Head of caudate nucleus (tissue), 42 donors: ENCODE measurements at places on chromosomes 16 and 17.
A peak's percentile ranks its signal among the peaks of the same experiment; 100 is the strongest.

DNA sequence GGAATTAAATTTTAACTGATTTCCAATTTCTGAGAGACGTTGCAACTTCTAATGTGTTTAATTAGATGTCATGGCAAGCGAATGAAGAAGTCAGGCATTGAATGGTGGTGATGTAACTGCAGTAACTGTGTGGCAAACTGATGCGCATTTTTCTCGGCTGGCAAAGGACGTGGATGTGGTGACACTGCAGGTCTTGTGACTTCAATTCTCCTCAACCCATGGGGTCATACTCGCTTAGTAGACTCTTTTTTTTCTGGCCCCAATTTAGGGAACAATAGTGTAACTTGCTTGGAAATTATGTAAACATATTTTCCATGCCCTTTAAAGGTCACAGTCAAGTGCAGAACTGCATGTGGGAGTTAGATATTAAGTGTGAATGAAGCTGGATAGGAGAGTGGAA is 1.9 kb upstream of the FAM20A start:
- no peak for DNase-seq

GRCh38 chr16:56057151-56057550 is 134.1 kb upstream of the GNAO1 start:
- no peak for DNase-seq

- no peak for DNase-seq
Observed at GRCh38 chr16:88434353-88434690, 18.8 kb upstream of the ZFPM1 start.

DNA sequence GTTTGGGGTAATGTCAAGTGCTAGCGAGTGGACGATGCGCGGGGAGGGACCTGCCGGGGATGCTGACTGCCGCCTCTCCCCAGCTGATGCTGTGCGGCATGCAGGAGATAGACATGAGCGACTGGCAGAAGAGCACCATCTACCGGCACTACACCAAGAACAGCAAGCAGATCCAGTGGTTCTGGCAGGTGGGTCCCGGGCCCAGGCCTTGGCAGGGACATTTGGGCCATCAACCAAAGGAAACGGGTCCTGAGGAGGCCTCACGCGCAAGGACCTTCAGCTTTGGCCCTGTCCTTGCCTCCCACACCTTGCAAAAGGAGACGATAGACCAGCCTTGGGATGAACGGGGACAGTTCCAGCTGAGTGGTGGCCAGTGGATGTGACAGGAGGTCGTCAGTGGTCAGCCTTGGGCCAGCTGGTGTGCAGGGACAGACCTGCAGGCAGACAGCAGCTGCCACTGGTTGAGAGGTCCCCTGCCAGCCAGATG is 13.6 kb upstream of the CLEC18A start:
- DNase-seq: peak; percentile 76

- DNase-seq: peak; percentile 53
Observed at GRCh38 chr16:4115209-4115948, 863 bp downstream of the ADCY9 start.

GRCh38 chr17:48047741-48048383 is at the start of gene NFE2L1:
Gene NFE2L1, plus strand, starts transcription at chr17:48048359. Its CDS starts 2,760 bp downstream, at chr17:48051119.
- DNase-seq: peak; percentile 100

DNA sequence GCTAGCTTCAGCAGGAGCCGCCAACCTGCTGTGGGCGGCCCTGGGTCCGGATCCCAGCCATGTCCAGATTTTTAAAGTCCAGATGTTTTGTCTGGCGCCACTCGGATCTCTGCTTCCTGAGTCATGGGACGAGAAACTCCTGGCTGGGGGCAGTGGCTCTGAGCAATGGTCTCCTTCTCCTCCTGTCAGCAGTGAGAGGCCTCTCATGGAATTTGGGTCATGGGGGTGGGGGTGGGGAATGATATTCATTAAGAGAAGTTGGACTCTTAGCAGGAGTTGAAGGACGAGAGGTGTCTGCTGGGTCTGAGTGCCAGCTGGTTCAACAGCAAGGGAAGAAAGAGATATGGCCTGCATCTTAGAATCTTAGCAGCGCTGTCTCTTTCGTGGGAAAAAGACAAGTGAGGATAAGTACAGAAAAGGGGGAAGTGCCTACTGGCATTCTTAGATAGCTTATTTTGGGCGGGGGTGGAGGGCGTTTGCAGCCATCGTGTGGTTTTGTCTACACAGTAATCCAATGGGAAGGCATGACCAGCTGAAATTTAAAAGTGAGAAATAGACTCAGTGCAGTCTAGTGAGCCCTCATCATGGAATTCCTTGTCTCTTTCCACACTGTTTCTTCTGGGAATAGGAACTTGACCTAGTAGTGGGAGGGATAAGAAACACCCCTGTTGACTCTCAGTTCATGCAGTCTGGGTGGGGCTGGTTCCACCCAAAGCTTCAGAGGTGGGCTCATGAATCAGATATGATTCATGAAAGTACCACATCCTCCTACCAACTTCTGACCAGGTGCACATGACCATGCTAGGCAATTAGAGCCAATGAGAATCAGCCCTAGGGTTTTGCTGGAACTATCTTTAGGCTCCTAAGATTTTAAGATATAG is 80.5 kb downstream of the MYH13 start:
- no peak for DNase-seq

DNA sequence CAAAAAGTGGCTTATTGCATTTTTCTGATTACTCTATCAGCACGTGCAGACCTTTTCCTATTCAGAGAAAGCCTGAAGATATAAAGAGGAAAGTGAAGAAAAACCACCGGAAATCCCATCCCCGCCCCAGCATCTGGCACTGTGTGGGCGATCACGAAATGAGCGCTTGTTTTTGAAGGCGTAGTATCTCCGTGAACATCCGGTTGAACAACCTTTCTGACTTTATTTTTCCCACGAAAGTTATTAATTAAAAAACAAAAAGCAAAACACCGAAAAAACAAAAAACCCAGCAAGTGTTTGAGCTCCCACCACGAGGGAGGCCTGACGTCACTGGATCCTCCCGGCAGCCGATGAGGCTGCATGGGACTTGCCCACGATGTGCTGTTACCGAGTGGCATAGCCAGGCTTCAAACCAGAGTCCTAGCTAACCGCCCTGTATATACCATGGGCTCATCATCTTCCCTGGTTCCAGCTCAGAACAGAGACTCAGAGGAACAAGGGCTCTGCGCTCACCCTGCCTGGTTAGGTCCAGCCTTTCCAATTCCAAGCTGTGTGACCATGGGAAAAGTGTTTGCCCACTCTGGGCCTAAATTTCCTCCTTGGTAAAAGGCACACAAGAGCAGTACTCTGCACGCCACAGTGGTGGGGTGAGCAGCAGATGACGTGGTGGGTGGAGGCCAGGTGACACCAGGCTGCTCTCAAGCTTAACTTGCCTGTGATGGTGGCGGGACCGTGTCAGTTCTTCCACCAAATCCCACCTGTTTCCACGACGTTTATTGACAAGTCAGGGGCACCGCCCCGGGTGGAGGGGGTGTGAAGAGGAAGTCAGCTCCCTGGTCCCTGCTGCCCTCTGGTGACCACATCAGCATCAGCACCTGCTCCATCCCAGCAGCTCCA is 34.3 kb upstream of the IL21R start:
- peak; percentile 61 for DNase-seq

GRCh38 chr16:24074574-24074973 is 181.6 kb upstream of the CACNG3 start:
- DNase-seq: no peak

- no peak for DNase-seq
Observed at GRCh38 chr17:42039794-42040763, 10.3 kb downstream of the C17orf113 start.

DNA sequence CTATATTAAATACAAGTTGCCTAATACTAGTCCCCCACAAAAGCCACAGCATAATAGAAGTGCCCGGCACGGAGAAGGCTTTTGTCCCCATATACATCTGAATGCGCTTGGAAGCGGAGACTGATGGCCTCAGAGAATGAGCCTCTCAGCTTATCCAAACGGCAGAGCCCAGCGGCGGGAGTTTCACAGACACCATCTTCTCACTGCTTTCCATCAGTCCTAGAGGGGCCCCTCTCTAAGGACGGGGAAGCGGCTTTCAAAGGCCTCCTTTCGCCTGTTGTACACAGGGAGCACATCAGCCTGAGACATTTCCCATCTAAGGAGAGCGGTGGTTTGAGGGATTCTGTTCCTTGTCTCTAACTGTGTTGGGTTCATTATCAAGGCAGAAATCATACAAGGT is 16.9 kb downstream of the NXN start:
- no peak for DNase-seq

DNA sequence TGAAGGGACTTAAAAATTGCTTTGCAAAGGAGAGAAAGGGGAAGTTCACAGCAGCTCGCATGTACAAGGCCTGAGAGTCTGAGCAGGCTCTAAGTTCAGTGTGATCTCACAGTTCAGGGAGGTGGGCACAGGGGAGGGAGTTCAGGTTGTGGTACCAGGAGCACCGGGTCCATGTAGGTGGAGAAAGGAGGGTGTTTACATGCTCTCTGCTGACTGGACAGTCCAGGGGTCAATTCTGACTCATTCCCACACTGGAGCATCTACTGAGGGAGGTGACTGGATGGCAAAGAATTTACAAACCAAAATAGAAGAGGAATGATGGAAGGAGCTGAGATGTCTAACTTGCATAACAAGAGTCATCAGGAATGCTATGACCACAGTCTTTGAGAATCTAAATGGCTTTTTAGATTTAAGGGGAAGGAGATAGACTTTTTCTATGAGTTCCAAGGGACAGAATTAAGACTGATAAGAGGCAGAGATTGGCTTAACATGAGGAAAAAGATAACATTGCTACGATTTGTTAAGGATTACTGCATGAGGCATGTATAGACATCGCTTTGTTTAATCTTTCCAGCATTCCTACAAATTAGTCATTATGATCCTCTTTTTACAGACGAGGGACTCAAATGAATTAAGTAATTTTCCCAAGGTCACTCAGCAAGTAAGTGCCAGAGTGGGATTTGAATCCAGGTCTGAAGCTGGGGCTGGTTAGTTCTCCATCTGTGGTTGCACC is 29.9 kb downstream of the MIS12 start:
- no peak for DNase-seq

DNA sequence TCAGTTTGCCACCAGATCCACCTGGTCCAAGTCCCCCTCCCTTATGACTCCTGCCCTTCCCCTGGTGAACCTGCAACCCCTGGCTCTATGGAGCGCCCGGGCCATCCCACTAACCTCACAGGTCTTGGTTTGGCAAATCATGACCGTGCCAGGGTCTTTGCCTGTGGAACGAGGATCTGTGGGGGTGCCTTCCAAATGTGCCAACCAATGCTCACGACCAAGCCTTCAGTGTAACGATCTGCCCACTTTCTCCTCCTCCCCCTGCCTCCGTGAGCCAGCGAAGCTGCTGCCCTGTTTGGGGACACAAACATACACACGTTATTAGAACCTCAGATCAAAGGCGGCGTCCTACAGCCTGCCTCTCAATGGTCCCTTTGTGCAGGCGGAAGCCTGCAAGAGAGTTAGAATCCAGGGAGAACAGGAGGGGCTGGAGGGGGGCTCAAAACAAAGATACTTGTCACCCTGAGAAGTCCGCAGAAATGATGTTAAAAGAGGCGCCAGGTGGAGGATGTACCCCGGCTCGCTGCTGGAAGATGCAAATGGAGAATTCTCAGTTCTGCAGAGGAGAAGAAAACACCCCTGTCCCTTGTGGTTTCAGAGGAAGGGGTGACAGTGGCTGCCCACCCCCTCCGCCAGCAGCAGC is 9.0 kb upstream of the NKD1 start:
- DNase-seq: no peak

GRCh38 chr16:27317738-27318391 is 4.1 kb downstream of the IL4R start:
- DNase-seq: no peak

GRCh38 chr16:48384520-48385252 is 527 bp downstream of the SIAH1 start:
- DNase-seq: peak; percentile 68

DNA sequence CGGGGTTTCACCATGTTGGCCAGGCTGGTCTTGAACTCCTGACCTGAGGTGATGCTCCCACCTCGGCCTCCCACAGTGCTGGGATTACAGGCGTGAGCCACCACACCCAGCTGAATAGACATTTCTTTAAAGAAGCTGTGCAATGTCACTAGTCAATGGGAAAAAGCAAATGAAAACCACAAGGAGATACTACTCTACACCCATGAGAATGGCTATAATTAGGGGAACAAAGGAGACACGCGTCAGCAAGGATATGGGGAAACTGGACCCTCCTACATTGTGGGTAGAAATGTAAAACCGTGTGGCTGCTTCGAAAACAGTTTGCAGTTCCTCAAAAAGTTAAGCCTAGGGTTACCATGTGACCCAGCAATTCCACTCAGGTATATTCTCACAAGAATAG is 103.4 kb downstream of the VPS53 start:
- no peak for DNase-seq
